Fibroblast of skin of right quadriceps (primary cell): ENCODE measurements at places on chromosomes 1 and 21.

DNA sequence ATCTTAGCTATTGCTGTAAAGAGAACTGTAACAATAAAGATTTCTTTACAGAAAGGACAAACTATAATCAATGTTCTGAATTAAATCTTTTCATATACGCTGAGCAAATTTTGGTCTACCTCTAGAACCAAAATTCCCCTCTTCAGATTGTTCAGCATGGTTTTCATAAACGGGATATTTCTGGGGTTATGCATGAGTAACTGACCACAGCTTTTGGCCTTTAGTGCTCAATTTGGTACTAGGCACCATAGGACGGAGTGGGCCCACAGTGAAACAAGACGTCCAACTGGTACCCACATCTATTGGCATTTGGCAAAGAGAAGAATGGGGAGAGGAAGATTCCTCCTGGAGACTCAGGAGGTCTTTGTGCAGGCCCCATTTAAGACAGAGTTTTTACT lies 184.5 kb downstream of the TGFBR3 start:
- no peak for DNase-seq

GRCh38 chr1:23908453-23909341 lies 4.5 kb downstream of the CNR2 start:
- no peak for DNase-seq

DNA sequence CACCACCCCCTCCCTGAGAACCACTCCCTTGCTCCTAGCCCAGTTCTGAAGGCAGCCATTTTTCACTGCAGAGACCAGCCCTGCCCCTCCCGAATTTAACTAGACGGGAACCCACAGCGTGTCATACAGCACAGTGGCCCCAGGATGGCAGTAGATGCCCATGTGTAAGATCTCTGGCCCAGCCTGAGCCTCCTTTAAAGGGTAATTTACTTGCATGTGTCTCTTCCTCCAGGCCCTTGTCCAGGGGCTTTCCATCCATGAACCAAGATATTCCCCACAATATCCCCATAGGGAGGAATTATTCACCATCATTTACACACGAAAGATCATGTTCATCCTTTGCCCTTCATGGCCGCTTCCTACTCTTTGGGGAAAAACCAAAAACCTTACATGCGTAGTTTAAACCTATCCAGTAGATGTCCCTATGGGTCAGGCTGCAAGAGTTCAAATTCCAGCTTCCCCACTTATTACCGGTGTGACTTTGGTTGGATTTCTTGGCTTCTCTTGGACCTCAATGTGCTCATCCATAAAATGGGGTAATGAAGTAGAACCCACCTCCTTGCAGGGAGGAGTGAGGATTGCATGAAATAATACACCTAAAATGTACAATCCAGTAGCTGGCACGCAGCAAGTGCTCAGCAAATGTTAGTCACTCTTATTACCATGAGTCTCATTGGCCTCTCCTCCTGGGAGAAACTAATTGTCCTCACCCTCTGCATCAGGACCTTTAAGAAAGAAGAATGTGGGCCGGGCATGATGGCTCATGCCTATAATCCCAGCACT lies 4.0 kb upstream of the LACTBL1 start:
- DNase-seq = peak; percentile 79

DNA sequence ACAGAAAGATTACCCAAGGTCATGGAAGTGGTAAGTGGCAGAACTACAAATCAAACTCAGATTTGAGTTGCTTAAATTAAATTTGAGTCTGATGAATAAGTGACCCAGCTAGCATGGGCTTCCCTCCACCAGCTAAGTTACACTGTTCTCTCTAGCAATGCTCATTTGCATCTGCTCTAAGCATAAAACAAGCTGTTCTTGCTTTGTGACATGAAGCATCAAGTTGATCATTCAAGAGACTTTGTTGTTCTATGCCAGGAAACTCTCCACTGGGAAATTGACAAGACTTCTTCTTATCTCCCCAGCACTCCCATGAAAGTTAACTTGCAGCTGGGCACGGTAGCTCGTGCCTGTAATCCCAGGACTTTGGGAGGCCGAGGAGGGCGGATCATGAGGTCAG lies 49.0 kb downstream of the SERBP1 start:
- DNase-seq = no peak

DNA sequence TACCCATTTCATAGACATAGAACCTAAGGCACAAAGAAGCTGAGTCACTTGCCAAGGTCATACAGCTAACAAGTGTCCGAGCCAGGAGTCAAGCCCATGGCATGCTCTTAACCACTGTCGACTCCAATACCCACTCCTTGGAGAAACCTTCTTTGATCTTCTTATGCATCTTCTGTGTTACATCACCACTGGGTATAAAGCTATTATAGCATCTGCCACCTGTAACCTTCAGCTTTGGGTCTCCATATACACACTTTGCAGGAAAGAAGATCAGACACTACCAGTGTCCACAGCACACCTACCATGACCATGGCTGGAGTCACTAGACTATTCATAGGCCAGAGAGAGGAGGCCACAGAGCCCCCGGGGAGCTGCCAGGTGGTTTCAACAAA lies 29.1 kb downstream of the GPA33 start:
- no peak for DNase-seq

DNA sequence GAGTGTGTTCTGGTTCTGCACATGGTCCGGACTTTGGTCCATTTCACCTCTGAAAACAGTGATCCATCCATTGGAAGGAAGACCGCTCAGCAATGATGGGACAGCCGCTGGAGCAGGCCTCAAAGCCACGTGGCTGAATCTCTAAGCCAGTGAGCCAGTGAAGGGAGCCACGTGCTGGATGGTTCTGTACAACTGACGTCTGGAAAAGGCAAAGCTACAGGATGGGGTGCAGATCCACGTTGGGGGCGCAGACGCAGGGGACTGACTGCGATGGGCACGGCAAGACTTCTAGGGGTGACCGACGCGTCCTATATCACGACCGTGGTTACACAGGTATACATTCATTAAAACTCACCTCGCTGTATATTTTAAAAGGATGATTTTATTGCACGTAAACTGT lies 10.2 kb upstream of the ARHGEF16 start:
- DNase-seq = no peak

- no peak for DNase-seq
Observed at GRCh38 chr1:54997711-54997986, 1.1 kb upstream of the BSND start.

- peak; percentile 89 for DNase-seq
Observed at GRCh38 chr1:117860896-117861610, 68.4 kb downstream of the GDAP2 start.

DNA sequence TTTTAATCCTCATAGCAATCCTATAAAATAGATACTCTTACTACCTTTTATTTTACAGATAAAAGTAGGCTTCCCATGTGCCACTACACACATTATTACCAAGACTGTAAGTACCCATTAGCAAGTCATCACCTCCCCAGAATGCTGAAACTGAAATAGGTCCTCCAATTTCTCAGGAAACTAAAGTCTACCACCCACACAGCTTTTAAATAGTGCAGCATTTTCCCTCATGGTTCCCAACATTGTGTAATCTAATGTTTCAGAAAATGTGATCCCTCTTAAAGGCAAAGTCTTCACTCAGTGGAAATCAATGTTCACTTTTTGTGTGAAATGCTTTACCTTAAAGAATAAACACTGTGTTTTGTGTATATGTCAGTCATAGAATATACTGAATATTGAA lies 356.5 kb downstream of the GPATCH2 start:
- DNase-seq = peak; percentile 6

DNA sequence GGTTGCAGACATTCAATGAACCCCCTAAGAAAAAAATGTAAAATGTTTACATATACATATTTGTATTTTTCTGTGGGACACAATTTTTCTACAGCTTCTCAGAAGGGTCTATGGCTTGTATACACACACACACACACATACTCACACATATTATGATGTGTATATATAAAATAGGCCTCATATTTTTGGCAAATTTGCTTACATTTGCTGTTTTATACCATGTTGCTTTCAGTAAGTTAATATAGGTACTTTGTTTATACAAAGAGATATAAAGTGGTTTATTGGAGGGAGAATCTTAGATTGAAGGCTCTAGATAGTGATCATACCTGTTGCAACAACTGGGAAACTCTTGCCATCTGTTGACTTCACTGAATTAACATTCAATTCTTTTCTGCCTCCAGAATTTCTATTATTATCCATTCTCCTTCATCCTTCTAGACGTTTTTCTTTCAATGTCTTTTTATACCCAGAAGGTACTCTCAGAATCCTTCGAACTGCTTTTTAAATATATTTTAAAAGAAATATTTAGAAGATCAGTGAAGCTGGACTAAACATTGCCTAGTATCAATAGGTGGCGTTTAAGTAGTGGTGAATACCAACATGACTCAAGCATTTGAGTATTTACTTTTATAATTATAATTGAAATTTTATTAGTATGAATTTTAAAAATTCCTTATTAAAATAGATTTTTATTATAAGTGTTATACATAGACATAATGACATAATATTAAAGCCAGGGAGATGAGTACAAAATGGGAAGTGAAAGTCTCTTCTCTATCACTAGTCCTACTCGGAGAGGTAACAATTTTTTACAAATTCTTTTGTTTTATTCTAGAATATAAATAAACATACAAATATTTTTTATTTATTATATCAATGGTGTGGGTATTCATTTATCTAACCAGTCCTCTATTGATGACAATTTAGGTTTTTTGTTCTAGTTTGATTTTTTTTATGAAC lies 10.2 kb downstream of the CD55 start:
- DNase-seq = no peak

- DNase-seq = peak; percentile 17
Observed at GRCh38 chr1:184803180-184803492, 48.5 kb upstream of the EDEM3 start.

GRCh38 chr1:5620418-5620817 lies 371.8 kb downstream of the NPHP4 start:
- no peak for DNase-seq

- DNase-seq = peak; percentile 73
Observed at GRCh38 chr1:51313961-51314777, 16.2 kb downstream of the TTC39A start.

DNA sequence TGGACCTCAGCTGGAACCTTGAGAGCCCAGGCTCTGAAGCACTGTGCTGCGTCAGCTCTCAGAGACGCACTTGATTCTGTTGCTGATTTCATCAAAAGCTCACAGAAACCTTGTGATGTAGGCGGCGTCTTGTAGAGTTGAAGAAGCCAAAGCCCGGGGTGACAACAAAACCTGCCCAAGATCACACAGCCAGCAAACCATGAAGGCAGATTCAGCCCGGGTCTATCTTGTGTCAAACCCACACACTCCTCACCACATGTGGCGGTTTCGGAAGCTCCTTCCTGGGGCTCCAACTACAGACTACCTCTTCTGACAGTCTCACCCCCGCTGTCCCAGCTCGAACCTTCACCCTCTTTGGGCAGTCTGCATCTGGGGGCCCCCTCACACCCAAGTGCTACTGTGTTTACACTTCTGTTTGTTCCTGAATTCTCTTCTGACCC lies 50.4 kb downstream of the TENT5C start:
- no peak for DNase-seq

GRCh38 chr21:32102426-32102825 lies 176.4 kb downstream of the MIS18A start:
- DNase-seq = peak; percentile 78

- DNase-seq = no peak
Observed at GRCh38 chr1:155125511-155125945, 2.1 kb upstream of the EFNA1 start.

DNA sequence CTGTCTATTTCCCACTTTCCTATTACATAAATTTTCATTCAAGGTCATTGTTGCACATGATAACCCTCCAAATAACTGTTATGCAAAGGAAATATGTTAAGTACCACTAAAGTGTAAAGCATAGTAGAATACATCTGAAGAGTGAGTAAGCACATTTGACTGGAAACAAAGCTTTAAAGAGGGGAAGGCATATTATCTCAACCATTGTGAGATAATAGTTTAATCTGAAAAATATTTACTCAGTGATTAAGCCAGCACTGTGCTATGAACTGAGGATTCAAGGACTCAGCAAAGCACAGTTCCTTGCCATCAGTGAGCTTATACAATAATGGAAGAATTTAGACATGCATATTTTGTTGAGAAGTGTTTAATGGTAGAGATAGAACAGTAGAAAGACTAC lies 127.4 kb downstream of the HMCN1 start:
- DNase-seq = peak; percentile 40

GRCh38 chr1:177984136-177984525 lies 14.3 kb upstream of the SEC16B start:
- peak; percentile 96 for DNase-seq

GRCh38 chr1:2025491-2025981 lies 6.4 kb downstream of the GABRD start:
- no peak for DNase-seq

- no peak for DNase-seq
Observed at GRCh38 chr1:150115121-150115520, 34.6 kb upstream of the PLEKHO1 start.

GRCh38 chr1:118395430-118395991 lies 210.5 kb upstream of the SPAG17 start:
- DNase-seq = no peak

DNA sequence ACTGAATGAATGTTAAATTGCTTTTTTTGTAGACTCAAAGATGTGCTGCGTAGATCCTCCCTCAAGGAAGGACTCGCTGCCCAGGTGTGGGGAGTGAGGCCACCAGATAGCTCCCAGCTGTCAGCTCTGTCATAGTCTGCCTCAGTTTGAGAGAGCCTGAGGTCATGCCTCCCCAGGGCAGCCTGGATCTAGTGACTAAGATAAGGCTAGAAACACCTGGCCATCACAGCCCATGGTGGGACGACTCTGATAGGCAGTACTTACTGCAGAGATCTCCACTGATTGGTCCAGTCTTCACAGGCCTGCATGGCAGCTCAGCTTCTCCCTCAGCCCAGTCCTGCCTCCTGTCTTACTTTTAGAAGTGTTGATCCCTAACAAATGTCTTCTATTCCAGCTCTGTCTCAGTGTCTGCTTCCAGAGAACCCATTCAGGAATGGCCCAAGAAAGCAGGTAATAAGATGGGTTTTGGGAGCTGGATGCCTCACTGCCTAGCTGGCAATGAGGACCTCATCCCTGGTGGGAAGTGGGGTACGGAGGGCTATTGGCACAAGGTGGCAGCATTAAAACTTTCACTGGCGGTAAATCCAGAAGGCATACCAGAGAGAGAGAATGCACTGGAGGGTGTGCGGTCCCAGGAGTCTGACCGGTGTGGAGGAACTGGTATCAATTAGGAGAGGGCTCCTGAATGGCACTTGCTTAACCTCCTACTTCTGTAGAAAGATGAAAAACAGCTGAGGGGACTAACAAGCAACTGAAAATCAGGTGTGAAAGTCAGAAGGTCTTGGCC lies 55.3 kb upstream of the GPR37L1 start:
- DNase-seq = no peak

DNA sequence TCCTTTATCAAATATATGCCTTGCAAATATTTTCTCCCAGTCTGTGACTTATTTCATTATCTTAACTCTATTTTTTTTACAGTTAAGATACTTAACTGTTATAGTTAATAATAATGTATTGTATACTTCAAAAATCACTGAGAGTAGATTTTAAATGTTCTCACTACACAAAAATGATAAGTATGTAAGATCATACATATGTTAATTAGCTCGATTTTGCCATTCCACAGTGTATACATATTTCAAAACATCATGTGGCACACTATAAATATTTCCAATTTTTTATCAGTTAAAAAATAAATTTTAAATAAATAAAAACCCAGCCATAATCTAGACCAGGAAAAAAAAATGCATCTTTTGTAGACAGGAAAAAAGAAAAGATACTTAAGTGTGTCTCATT lies 27.2 kb downstream of the CTTNBP2NL start:
- DNase-seq = no peak
